ENCODE measurements at places on chromosomes 11 and 22.

- DNase-seq = no peak
Observed at GRCh38 chr11:80084608-80085007, 643.8 kb upstream of the TENM4 start.

DNA sequence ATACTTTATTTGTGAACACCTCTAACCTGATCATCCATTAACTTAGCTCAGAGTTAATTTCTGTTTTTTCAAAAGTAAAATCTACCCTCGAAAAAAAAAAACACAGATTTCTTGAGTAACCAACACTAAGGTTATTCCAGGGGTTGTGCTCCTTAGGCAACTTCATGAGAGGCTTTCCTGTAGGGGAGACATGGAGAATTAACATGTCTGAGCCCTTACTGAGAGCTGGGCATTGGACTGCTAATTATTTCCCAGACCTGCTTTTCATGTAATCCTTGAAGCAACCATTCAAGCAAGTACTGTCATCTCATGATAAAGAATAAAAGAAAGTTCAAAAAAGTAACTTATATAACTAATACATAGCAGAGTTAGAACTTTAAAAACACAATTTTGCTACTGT is 13.5 kb upstream of the UPB1 start:
- DNase-seq = no peak

- DNase-seq = peak; percentile 34
Observed at GRCh38 chr11:134037046-134037908, 31.6 kb upstream of the JAM3 start.

- DNase-seq = no peak
Observed at GRCh38 chr22:44211256-44211945, 30.7 kb downstream of the PARVG start.

- no peak for DNase-seq
Observed at GRCh38 chr11:34351687-34352469, 5.9 kb downstream of the ABTB2 start.

DNA sequence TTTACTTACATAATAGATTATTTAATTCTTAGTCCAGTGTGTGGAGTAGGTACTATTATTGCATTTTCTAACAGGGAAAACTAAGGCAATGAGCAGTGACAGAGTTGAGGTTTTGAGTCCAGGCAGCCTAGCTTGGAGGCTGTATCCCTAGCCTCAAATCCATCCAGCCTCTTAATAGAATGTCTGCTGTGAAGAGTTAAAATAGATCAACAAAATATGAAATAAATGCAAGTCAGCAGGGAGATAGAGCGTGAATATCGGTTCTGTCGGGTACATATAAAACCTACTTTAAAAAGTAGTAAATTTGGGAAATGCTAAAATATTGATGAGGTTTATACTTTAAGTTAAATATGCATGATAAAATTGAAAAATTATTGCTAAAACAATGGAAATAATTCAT is 53.3 kb downstream of the MED15 start:
- no peak for DNase-seq

- DNase-seq = no peak
Observed at GRCh38 chr11:58179648-58180047, 9.2 kb upstream of the OR9Q2 start.

DNA sequence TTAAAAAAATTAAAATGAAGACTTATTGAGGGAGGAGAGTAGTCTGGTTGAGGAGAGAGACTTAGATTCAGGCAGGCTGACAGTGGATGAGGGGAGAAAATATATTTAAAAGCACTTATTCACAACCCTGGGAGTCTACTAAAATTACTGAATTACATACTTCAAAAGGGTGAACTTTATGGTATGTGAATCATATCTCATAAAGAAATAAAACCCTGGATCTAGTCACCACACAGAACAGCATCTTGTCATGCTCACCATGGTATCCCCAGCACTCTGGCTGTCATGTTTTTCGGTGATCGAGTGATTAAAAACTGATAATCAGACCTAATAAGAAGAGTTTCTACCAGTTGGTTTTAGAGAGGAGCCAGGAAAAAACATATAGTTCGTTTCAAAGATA is 11.0 kb downstream of the TEAD1 start:
- no peak for DNase-seq

DNA sequence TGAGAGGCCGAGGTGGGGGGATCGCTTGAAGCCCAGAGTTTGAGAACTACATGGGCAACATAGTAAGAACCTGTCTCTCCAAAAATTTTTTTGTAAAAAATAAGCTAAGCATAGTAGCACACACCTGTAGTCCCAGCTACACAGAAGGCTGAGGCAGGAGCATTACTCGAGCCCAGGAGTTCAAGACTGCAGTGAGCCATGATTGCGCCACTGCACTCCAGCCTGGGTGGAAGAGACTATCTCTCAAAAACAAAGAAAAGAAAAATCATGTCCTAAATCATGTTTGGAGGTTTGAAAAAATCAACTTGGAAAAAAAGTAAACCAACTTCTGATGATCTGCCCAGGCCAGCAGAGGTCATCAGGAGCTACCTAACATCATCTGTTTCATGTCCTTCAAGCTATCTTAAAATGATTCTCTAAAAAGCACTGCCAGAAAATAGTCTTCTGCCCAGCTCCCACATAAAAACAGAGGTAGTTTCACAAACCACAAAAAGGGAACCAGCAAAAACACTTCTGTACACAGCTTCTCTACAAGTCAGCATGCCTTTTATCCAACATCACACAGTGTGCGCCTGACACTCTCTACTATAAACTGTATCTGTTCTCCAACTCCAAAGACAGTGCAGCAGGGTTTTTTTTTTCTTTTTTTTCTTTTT is 165.0 kb downstream of the SOX6 start:
- no peak for DNase-seq

GRCh38 chr11:72041364-72042063 is 38.8 kb downstream of the NUMA1 start:
- DNase-seq = no peak

GRCh38 chr11:16367252-16367651 is 10.9 kb upstream of the SOX6 start:
- no peak for DNase-seq

- no peak for DNase-seq
Observed at GRCh38 chr22:43995798-43996169, 28.3 kb upstream of the PARVB start.

DNA sequence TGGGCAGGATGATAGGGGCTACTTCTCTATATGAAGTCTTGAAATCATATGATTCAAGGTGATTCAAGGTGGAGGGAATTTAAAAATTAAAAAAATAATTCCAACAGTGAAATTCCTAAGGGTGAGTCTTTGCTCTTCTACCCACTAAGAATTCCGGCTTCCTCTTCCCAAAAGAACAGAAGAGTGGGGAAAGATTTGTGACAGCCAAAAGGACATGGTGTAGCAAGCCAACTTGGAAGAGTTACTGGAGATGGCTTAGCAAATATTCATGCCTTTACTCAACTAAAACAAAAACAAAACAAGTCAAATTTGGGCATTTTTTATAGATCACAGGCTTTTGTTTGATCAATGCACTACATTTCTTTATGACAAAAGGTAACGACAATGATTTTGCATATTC is 12.3 kb downstream of the ZBED5 start:
- no peak for DNase-seq

DNA sequence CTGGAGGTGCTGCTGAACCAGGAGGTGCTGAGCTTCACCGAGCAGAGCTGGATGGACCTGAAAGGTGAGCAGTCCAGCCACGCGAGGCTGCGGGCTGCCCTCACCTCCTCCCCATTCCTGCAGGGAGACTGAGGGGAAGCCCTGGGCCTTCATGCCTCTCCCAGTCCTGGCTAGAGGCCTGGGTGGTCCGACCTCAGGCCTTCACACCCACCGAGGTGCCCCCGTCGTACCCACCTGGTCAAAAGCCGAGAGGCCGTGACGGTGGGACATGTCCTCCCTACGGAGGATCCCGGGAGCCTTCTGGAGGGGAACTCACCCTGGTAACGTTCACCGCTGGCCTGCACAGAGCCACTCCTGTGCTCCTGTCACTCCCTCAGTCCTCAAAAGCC is 5.1 kb downstream of the SUSD2 start:
- no peak for DNase-seq

DNA sequence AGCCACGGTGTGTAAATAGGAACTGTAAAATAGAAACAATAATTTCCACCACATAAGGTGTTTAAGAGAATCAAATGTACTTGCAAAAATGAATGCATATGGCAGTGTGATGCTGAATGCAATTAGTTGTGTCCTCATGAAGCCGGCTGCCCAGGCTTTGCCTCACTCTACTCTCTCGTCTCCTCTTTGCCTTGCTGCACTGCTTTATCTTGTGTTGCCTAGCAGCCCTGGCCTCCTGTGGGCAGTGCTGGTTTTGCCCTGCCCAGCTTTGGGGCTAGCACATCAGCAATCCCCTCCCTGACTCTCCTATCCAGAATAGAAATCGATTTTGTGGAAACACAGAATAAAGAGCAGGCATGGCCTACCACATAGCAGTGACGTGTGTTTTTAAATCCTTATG is 30.0 kb downstream of the LRRC32 start:
- DNase-seq = no peak

DNA sequence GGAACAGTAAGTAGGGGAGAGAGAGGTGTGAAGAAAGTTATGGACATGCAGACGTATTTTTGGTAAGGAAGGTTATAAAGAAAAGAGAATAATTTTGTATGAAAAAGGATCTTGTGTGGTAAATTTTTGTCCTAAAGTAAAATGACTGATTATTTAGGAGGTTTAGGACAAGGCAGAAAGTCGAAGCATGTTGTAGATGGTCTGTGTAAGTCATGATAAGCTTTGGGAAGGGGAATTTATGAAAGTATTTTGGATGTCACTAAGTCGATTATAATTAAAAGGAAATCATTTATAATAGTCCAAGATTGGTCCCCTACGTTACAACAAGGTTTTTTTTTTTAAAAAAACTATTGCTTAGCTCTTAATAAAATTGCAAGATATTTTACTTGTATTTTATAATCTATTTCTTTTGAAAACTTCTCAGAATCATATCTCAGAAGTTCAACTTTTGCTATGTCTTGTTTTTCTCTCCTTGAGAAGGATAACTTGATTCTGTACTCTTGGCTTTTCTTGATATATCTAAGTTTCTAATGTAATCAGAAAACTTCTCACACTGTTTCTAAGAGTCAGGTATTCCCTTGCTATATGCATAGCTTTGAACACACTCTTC is 10.9 kb upstream of the CABP2 start:
- DNase-seq = no peak

- no peak for DNase-seq
Observed at GRCh38 chr11:22690871-22691270, 24.5 kb downstream of the GAS2 start.

- no peak for DNase-seq
Observed at GRCh38 chr11:104078995-104079394, 42.6 kb downstream of the DDI1 start.

- no peak for DNase-seq
Observed at GRCh38 chr11:72764503-72764902, 12.3 kb upstream of the ARAP1 start.

- no peak for DNase-seq
Observed at GRCh38 chr11:127632546-127632945, 632.0 kb upstream of the KIRREL3 start.
